ENCODE measurements at places on chromosomes 4 and X.

GRCh38 chrX:132090403-132091159, 37.2 kb downstream of the FRMD7 start:
- no peak for DNase-seq

GRCh38 chr4:174255786-174256185, 27.7 kb downstream of the FBXO8 start:
- no peak for DNase-seq

GRCh38 chr4:146165840-146166239, 9.7 kb upstream of the LSM6 start:
- no peak for DNase-seq

GRCh38 chr4:25958110-25958509, 44.1 kb downstream of the SMIM20 start:
- no peak for DNase-seq

- DNase-seq = no peak
Measured at GRCh38 chr4:174460684-174461083, 61.6 kb downstream of the HPGD start.

- no peak for DNase-seq
Measured at GRCh38 chr4:66539745-66540144, 869.5 kb upstream of the EPHA5 start.

GRCh38 chr4:183960962-183961541, 55.9 kb downstream of the STOX2 start:
- no peak for DNase-seq

- no peak for DNase-seq
Measured at GRCh38 chrX:38923451-38923969, 122.3 kb downstream of the MID1IP1 start.

GRCh38 chr4:43709443-43709842, 739.2 kb downstream of the KCTD8 start:
- DNase-seq = no peak

DNA sequence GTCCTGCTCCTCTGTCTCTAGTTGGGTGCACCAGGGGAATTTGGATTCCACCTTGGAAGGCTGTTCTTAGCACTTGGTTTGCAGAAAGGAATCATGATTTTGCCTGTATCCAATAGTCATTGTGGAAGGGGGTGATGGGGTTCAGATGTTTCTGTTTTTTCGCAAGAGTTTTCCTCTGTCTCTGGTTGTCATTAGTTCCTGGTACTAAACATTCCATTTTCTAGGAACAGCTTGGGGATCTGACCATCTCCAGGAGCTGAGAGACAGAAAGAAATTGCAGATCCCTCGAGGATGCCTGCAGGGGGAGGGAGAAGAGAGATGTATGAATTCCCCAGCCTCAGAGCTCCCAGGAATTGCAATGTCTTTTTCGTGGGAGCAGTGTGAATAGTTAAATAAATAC, 70.9 kb downstream of the CYTL1 start:
- DNase-seq = no peak
